ENCODE measurements at places on chromosomes 3 and 15.
A peak's percentile ranks its signal among the peaks of the same experiment; 100 is the strongest.

GRCh38 chr3:126472277-126473006 lies 3.2 kb downstream of the ZXDC start:
- DNase-seq, result peak; percentile 98

DNA sequence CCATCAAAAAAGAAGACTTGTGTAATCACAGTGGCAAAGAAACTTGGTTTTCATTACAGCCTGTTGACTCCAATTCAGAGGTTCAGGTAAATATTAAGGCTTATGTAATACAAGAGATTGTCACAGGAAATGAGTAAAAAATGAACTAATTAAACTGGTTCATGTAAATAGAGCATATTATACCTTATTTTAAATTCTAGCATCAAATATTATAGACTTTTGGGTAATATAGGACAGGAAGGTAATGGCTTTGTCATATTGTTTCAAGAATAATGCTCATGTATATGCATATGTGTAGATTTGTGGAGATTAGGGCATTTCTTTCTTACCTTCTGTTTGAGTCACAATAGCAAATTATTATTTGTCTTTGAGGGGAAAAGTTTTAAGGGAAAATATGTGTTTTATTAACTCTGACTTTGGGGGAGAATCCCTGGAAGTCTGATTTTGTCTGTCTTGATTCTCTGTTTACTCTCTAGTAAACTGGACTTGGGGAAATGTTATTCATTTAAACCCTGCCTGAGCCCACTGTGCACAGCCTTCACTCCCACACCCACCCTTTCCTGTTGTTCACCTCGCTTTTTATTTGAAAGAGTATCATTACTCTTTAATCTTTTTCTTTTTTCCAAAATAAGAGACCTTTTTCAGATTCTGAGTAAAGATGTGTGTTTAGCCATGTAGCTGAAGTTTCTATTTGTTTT lies 43.0 kb downstream of the RASA2 start:
- DNase-seq, result peak; percentile 26

GRCh38 chr3:194323785-194324735 lies 27.1 kb downstream of the CPN2 start:
- peak; percentile 86 for DNase-seq

- no peak for DNase-seq
These were observed 358.2 kb upstream of the FRG2C start for GRCh38 chr3:75305901-75306300.

DNA sequence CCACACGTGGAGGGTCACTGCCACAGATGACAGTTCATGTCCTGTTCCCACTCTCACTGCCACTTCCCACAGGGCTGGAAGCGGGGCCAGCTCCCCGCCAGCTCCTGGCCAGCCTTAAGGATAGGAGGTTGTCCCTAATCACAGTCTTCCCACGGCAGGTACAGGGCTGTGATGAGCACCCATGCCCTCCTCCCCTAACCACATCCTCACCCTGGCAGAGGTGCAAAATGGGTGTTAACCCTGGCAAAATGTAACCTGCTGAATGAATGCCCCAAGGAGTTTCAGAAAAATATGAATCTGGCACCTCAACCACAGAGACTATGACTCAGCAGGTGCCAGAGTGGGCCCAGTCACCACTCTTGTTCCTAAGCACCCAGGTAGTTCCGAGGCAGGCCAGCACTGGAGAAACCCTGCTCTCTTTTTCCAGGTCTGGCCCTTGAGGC lies 185.1 kb upstream of the TPM1 start:
- peak; percentile 96 for DNase-seq

Data from MCF 10A (cell line).